ENCODE measurements at places on chromosomes 5 and 9.

- no peak for DNase-seq
These were observed 103.1 kb upstream of the SLC44A1 start for GRCh38 chr9:105141146-105141975.

GRCh38 chr5:114361724-114362196 lies at the start of gene KCNN2:
Gene KCNN2, plus strand, starts transcription at chr5:114362070. Its CDS starts 70 bp downstream, at chr5:114362140.
- DNase-seq, result no peak

DNA sequence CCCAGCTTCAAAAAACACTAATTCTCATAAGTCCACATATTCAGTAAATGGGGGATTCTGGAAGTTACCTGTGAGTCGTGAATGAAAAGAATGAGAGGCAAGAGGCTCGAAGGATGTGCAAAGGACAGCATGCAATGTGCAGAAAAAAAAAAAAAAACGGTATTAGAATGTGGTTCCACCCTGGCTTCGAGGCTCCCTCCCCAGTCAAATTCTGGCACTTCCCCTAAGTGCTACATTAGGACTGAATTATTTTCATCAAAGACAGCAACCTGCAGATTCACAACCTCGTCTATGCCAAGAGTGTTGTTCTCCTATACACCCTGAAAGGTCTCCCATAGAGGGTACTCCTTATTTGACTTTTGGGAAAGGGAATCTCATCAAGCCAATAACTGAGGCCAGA lies 16.5 kb downstream of the CAPSL start:
- DNase-seq, result no peak

- DNase-seq, result no peak
These were observed 29.4 kb downstream of the HRH2 start for GRCh38 chr5:175687231-175687701.
